ENCODE measurements at places on chromosomes 5 and 9.

DNA sequence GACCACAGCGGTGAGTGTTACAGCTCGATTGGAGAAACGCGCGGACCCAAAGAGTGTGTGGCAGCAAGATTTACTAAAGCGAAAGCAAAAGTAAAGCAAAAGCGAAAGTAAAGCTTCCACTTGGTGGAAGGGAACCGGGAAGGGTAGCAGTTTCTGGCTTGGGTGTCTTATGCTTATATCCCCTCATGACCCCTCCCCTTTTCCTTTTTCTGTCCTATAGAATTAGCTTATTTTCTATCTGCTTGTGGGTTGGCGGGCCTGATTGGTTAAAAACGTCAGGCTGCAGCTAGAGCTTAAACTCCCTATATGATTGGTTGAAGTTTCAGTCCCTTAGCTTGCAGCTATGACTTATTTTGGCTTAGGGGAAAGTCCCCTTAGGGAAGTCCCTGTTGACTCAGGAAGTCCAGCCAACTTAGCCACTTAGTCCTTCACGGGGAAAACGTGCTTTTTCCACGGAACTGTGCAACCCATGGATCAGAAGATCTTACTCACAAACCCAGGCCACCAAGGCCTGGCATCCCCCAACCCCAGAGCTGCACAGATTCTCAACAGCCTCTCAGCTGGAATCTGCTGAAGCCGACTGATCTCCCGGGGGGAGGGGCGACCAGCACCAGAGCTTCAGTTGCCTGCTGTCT, 114.2 kb upstream of the ADAMTS16 start:
- no peak for DNase-seq

GRCh38 chr5:124519396-124519795, 227.0 kb downstream of the ZNF608 start:
- no peak for DNase-seq

GRCh38 chr9:99050292-99050911, 54.5 kb upstream of the TGFBR1 start:
- no peak for DNase-seq

DNA sequence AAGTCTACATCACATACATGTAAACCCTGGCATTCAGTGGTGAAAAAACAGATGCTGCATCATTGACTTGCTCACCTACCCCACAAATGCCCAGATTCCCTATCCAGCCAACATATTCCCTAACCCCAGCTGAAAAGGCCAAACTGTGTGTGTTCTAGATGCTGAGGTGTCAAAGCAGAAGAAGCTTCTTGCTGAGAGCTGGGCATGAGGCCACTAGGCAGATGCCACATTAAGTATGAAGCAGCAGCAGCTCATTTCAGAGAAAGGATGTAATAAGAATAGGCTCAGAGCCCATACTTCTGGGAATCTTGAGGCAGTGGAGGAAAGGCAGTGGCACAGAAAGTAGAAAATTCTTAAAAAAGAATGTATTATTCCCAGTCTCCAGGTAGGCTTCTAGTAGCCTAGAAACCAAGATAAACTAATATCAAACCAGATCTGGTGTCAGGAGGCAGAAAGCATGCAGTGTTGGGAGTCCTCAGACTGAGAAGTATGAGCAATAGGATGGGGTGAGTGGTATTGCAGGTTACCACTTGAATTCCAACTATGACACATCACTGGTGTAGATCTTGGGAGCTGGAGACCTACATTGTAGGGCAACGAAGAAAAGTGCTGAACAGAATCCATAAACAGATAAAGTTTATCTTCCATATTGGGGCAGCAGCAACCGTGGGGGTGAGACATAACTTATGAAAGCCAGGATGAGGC, 71.9 kb upstream of the GRHPR start:
- no peak for DNase-seq

- no peak for DNase-seq
Measured at GRCh38 chr9:84001621-84002020, 21.0 kb downstream of the RMI1 start.

DNA sequence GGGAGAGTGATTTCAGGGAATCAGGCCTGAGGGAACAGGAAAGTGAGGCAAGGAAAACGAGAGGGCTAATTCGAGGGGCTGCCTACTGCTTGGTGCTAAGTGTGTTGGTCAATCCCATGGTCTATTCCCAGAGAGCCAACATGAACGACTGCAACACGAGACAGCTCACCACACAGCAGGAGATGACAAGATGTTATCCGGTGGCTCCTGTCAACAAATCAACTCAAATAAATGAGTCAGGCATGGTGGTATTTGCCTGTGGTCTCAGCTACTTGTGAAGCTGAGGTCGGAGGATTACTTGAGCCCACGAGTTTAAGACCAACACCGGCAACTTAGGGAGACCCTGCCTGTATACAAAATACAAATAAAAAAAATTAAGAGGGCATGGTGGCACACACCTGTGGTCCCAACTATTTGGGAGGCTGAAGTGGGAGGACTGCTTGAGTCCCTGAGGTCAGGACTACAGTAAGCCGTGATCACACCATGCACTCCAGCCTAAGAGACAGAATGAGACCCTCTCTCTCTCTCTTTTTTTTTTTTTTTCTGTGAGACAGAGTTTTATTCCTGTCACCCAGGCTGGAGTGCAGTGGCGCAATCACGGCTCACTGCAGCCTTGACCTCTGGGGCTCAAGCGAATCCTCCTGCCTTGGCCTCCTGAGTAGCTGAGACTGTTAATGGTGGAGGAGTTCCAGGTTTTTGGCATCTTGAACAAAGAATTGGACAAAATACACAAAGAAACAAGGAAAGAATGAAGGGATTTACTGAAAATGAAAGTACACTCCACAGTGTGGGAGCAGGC, 9.0 kb upstream of the FAF2 start:
- no peak for DNase-seq

All from glutamatergic neuron (in vitro differentiated cells).